ENCODE measurements at places on chromosomes 16 and 17. TPM values are rescaled to one million over a fixed set of nuclear protein-coding genes. Genes with fewer than 3 reads are reported as not detected.

CWC25 gene
- 20.2 TPM for total RNA-seq

PRRT2 gene
- total RNA-seq = 0.26 TPM

AOC2 gene
- 1.8 TPM for total RNA-seq

SDK2 gene
- 0.32 TPM for total RNA-seq

TOX3 gene
- total RNA-seq = 0.20 TPM

LLGL2 gene
- total RNA-seq = 26.3 TPM

TMEM106A gene
- 1.1 TPM for total RNA-seq

AANAT gene
- 0.29 TPM for total RNA-seq

TOP2A gene
- 217 TPM for total RNA-seq

PIMREG gene
- 49.9 TPM for total RNA-seq

MARVELD3 gene
- total RNA-seq = 0.22 TPM

TMEM92 gene
- total RNA-seq = 26.6 TPM

TPSG1 gene
- total RNA-seq = not detected
